ENCODE measurements at places on chromosomes 5 and 9.

GRCh38 chr5:115360046-115360685 lies 63.7 kb upstream of the CCDC112 start:
- no peak for DNase-seq

GRCh38 chr5:44932922-44933585 lies 124.3 kb downstream of the MRPS30 start:
- no peak for DNase-seq

DNA sequence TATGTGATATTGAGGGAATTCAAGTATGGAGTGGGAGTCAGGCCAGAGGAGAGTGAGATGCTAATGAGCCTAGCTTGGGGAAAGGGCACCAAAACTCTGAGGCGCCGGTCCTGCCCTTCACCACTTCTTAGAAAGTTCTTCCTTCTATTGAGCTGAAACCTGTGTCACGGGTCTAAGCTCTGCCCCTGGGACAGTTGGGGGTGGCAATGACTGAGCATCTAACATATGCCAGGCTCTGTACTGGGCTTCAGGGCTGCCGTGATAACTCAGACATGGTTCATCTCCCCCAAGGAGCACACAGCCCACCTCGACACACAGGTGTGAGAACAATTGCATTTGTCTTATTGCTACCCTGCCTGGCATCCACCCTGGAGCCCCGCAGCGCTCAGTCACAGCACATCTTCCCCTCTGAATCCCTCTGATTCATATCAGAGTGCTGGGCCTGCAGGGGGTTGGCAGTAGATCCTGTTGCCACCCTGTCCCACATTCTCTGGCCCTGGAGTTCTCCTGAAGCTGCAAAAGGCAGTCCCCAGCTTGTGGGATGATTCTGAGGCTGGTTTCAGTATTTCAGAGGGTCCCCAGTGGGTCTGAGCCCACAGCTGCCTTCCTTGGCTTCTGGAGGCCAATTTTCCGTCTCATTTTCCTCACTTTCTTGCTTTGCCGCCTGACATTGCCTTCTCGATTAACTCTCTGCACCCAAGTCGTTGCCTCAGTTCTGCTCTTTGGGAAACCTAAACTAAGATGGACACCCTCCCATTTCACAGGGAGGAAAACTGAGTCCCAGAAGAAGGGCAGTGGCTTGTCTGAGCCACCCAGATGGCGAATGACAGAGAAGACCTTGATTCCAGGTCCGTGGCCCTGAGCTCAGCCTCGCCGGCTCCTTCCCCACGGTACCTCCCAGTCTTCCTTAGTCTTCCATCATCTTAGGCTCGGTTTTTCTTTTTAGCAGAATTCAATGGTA lies 42.5 kb downstream of the ALG2 start:
- no peak for DNase-seq

DNA sequence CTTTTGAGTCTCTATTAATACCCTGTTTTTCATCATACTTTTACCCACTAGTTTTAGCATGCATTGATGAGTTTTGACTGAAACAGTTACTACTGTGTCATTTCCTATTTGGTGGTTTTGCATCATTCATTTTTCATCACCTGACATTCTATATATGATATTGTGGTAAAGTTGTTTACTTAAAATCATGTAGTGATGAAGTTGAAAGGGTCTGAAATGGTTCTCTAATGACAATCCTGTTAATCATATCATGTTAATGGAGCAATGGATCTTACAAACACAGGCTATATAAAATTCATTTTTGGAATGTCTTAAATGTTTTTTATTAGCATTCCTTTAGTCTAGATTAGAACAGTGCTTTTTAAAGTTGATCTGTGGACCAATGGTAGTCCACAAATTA lies 84.1 kb downstream of the ERBIN start:
- no peak for DNase-seq

GRCh38 chr9:26462751-26463150 lies 429.9 kb downstream of the CAAP1 start:
- DNase-seq: no peak

DNA sequence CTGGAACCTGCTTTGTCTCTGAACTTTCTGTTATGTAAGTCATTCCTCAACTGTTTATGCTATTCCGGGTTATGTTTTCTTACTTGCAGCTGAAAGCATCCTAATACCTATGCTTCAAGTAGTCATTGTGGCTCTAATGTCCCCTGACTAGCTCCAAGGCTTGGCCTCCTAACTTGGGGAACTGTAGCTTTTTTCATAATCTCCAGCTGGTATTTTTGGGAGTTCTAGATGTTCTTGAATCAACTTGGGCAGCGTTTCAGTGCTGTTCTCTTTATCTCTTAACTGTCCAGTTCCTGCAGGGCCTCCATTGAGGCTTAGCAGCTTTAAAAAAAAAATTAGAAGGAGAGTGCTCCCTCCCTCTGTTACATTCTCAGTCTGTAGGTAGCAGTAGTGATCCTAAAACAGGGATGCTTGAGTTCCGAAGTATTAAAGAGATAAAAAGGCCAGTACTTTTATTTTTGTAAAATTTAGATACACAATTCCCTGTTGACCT lies 100.0 kb upstream of the ACTBL2 start:
- no peak for DNase-seq

DNA sequence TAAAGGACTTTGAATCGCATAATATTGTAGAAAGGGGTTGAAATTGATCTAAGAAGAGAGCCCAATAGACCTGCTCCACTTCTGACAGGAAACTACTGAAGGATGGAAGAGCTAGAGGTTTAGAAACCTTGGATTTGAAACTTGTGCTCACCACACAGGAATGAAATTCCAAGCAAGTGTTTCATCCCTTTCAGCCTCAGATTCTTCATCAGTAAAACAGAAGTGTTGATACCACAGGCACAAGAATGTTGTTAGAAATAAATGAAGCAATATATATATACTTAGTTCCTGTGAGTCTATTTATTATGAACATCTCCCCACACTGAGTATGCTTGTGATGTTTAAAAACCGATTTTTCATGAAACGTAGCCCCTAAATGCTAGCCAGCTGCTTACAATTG lies 43.8 kb downstream of the PRRC1 start:
- no peak for DNase-seq

DNA sequence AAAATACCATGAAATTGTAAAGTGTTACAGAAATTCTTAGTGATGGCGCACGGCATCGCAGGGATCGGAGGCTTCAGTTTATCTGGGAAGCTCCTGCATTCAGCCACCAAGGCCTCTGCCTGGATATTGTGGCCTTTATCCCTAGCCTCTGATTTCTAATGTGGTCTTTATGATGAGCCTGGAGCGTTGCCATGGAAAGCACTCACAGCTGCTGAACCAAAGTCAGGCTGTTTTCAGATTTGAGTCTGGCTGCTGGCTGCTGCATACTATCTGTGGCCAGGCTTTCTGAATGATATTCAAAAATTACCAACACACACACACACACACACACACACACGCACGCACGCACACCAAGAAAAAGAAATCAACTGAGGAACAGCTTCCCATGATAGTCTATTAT lies 101.1 kb upstream of the ZNF366 start:
- no peak for DNase-seq

GRCh38 chr5:20618340-20618739 lies 630.3 kb upstream of the CDH18 start:
- no peak for DNase-seq

DNA sequence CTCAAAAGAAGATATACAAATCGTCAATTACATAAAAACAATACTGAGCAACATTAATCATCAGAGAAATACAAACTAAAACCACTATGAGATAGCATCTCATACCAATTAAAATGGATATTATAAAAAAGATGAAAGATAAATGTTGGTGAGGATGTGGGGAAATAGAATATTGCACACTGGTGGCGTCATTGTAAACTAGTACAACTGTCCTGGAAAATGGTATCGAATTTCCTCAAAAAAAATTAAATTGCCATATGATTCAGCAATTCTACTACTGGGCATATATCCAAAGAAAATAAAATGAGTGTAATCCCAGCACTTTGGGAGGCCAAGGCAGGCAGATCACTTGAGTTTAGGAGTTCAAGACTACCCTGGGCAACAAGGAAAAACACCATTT lies 326.0 kb upstream of the FTMT start:
- DNase-seq: no peak

- DNase-seq: no peak
These were observed 42.1 kb upstream of the RARS1 start for GRCh38 chr5:168443950-168444700.

DNA sequence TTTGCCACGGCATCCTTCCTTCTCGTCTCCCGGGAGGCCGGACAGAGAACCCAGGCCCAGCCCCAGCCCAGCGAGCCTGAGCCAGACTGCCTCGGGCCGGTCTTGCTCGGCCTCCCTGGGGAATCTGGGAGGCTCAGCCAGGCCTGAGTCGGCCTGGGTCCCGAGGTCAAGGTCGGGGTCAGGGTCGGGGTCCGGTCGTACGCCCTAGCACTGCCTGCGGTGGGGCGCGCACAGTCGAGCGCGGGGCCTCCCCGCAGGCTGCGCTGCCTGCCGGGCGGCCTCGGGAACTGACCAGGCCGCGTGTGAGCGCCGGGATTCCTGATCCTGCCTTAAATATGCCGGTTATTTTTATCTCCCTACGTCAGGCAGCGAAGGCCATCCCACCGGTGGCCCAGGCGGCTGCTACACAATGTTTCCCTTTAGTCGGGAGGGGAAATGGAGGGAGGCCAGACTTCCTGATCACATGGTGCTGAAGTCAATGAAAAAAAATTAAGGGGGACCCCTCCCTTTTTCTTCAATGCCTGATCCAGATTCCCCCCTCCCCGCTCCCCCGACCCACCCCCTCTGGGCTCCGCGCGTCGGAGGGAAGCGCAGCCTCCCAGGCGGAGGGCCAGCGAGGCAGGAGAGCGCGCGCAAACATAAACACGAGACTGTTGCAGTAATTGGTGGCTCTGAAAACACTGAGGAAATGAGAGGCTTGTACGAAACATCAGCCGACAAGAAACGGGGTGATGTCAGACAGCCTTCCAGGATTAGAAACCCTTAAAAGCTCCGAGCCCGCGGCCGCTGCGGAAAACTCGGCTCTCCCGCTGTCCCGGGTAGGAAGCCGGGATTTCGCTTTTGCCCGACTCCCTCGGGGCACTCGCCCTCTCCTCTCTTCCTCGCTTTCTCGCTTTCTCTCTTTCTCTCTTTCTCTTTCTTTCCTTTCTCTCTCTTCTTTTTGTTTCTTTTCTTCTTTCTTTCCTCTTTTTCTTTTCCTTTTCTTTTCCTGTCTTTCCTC lies 148.2 kb upstream of the KLF4 start:
- DNase-seq: peak; percentile 97

DNA sequence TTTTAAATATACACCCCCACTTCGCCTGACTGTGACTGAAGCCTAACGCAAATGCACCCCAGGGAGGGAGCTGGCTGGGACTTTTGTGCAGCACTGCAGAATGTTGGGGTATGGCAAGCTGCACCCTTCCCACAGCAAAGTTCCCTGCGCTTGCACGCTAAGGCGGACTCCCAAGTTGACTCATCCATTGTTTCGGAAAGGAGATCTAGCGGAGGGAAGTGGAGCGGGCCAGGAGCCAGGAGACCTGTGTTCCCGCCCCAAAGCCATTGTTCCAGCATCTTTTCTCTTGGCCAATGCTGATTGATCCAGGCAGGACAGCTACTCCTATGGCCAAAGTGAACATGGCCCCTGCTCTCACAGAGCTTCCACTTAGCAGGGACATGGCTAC lies 202.9 kb downstream of the AOPEP start:
- DNase-seq: no peak

GRCh38 chr5:122611406-122611805 lies 163.5 kb upstream of the SNX2 start:
- DNase-seq: no peak

DNA sequence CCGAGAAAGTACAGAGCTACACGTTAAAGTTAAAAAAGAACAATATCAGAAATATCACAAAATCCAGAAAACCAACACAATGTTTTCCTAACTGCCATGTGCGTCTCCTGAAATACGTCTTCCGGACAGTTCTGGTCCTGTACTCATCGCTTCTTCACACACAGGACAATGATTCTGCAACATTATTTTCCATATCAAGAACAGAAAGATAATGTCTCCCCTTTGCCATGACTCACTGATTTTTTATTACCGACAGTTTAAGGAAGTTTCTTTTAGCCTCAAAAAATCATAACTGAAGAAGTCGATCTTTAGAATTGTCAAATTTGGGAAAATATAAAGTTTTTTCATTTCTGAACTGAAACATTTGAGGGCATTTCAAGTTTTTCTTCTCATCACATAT lies 2.5 kb downstream of the TBC1D9B start:
- DNase-seq: no peak

DNA sequence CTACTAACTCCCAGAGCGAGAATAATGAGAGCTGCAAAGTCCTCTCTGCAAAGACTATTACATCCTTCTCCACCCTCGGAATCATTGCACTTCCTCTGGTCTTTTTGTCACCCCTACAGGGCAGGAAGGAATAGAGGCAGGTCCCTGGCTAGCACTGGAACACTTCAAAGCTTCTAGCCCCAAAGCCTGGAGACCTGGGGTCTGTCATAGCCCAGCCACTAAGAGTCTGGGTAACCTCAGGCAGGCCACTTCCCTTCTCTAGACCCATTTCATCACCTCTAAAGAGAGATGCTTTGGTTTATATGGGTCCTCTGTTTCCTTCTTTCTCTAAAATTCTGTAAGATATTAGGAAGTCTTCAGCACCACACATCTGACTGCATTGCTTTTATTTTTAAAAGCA lies 6.7 kb downstream of the ADRB2 start:
- DNase-seq: no peak

- no peak for DNase-seq
These were observed 72.1 kb upstream of the ATP10B start for GRCh38 chr5:160923936-160924710.

- DNase-seq: no peak
These were observed 78.5 kb downstream of the MYO10 start for GRCh38 chr5:16857635-16858034.

- DNase-seq: no peak
These were observed 20.6 kb upstream of the SV2C start for GRCh38 chr5:76062502-76063041.

DNA sequence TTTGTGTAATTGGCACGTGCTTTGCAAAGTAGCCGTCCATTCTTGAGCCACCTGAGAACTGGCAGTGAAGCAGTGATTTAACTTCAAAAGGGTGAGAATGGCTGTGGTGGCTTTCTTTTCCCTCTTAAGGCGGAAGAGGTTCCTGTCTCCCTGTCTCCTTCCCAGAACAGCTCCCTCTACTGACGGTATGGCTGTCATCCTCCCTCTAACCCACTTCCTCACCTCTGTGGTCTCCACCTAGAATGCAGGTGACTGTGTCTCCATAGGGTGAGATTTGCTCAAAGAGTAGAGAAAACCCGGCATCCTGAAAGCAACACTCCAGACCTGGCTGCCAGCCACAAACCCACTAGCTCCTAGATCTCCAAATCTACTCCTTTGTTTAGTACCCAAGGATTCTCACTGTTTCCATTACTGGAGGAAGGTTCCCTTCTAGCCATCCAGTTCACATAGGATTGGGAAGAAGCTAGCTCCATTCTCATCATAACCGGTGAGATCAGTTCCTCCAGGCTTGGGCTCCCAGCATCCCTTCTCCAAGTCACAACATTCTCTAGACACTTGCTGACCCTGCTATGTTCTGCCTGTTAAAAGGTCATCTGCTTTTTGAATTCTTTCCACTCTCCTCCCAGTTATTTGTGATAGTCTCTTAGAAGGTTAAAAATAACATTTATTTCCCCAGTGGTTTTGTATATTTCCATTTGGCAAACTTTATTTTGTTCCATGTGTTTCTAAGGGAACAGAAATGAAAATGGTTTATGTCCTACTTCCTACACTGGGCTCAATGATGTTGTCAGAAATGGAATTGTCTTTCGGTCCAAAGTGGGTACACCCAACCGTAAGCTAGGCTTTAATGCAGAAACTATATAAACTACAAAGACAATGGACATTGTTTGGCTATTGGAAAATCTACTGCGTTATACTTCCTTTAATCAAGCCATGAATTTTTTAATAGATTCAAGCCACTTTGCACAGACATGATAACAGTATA lies 269.4 kb downstream of the CWC27 start:
- no peak for DNase-seq
